ENCODE measurements at places on chromosomes 7 and 10.
A peak's percentile ranks its signal among the peaks of the same experiment; 100 is the strongest.

GRCh38 chr10:86109421-86109820 is 257.2 kb downstream of the GRID1 start:
- H3K36me3 ChIP-seq = no peaks in the 10 kb centered on the region
- H3K27me3 ChIP-seq = no peaks in the 10 kb centered on the region
- DNase-seq = peak; percentile 26
- no peak overlapping the region for H3K27ac ChIP-seq
- no peaks in the 10 kb centered on the region for H3K4me1 ChIP-seq
- H3K4me3 ChIP-seq = no peak overlapping the region

DNA sequence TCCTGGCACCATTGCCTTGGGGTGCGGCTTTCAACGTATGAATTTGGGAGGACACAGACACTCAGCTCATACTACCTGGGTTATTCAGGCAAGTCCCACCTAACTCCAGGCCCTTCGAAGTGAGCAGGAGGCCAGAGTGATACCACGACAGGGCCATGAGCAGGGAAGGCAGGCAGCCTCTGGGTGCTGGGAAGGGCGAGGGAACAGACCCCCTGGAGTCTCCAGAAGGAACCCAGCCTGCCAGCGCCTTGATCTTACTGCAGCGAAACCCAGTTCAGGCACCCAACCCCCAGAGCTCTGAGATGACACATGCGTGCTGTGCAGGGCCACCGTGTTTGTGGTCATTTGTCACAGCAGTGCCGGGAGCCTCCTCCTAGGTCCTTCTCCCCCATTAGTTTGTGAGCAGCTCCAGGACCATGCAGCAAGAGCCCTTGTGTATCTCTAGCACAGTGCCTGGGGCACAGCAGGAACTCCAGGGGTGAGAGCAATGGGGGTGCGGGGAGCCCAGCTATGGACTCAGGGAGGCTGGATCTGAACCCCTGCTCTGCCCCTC is 7.7 kb upstream of the INSIG1 start:
- H3K36me3 ChIP-seq = no peaks in the 10 kb centered on the region
- no peak overlapping the region for H3K27ac ChIP-seq
- no peaks in the 10 kb centered on the region for H3K4me1 ChIP-seq
- no peaks in the 10 kb centered on the region for H3K27me3 ChIP-seq
- no peak overlapping the region for H3K4me3 ChIP-seq
- no peak for DNase-seq

GRCh38 chr7:93601363-93601762 is 26.8 kb upstream of the CALCR start:
- H3K4me3 ChIP-seq = no peak overlapping the region
- H3K36me3 ChIP-seq = no peaks in the 10 kb centered on the region
- no peak for DNase-seq

GRCh38 chr7:16028636-16029035 is 342.2 kb upstream of the MEOX2 start:
- H3K27me3 ChIP-seq = no peaks in the 10 kb centered on the region
- no peak overlapping the region for H3K27ac ChIP-seq
- DNase-seq = no peak
- no peaks in the 10 kb centered on the region for H3K36me3 ChIP-seq

- H3K27ac ChIP-seq = no peak overlapping the region
- no peak for DNase-seq
- no peak overlapping the region for H3K4me3 ChIP-seq
- H3K27me3 ChIP-seq = no peaks in the 10 kb centered on the region
- H3K4me1 ChIP-seq = no peaks in the 10 kb centered on the region
Observed at GRCh38 chr10:132803416-132804210, 17.7 kb upstream of the NKX6-2 start.

GRCh38 chr10:73910764-73911552 is at the start of gene PLAU:
Gene PLAU, plus strand, starts transcription at chr10:73911132. Its CDS starts 424 bp downstream, at chr10:73911556.
- peak within 1 kb of the TSS; percentile 85 for H3K4me3 ChIP-seq
- peak; percentile 91 for DNase-seq
- peaks cover 43% of the 10 kb centered on the region for H3K27me3 ChIP-seq

DNA sequence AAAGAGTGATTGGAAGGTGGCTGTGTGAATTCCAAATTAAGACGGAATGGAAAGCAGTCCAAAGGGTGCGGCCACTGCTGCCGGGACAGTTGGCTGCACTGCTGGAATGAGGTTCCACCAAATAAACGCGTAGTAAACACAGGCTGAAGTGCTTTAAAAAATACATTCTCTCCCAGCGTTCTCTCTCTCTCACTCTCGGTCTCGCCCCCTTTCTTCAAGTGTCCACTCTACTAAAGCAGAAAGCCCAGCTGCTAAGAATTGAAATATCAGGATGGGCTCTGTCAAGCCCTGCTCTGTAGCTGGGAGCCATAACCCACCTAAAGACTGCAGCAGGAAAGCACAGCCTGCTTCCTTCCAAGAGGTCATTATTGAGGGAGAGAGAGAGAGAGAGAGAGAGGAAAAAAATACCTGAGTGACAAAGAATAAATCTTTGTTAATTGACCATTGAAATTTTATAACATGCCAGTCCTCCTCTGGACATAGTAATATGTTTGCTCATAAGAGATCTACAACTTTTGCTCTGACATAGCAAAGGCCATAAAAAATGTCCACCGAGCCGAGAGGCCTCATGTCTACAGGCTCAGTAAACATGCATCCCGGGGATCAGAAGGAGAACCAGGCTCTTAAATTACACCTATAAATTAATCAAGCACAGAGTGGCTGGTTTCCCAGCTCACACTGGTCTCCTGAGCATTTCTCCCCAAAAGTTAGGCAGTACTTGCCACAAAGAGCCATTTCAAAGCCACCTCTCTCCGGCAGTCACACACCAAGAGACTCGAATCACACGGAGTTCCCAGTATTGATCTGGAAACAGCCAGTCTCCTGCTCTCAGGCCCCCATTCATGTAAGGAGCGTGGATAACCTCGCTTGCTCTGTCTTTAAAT is 72.8 kb downstream of the FGFR2 start:
- no peak for DNase-seq
- peak overlapping the region; percentile 4 for H3K27ac ChIP-seq
- H3K4me3 ChIP-seq = no peak overlapping the region
- peaks cover 18% of the 10 kb centered on the region for H3K4me1 ChIP-seq
- peaks cover 21% of the 10 kb centered on the region for H3K36me3 ChIP-seq

GRCh38 chr10:66180581-66181318 is 745.1 kb upstream of the LRRTM3 start:
- H3K4me3 ChIP-seq = no peak overlapping the region
- no peaks in the 10 kb centered on the region for H3K4me1 ChIP-seq
- no peaks in the 10 kb centered on the region for H3K36me3 ChIP-seq
- H3K27me3 ChIP-seq = no peaks in the 10 kb centered on the region

GRCh38 chr7:25664593-25664992 is 436.3 kb upstream of the NPVF start:
- no peak overlapping the region for H3K27ac ChIP-seq
- no peaks in the 10 kb centered on the region for H3K27me3 ChIP-seq
- no peaks in the 10 kb centered on the region for H3K36me3 ChIP-seq
- DNase-seq = no peak
- H3K4me1 ChIP-seq = no peaks in the 10 kb centered on the region

GRCh38 chr10:64486149-64486548 is 964.9 kb downstream of the REEP3 start:
- no peak for DNase-seq
- peaks cover 5% of the 10 kb centered on the region for H3K4me1 ChIP-seq
- no peak overlapping the region for H3K4me3 ChIP-seq
- H3K27me3 ChIP-seq = no peaks in the 10 kb centered on the region

DNA sequence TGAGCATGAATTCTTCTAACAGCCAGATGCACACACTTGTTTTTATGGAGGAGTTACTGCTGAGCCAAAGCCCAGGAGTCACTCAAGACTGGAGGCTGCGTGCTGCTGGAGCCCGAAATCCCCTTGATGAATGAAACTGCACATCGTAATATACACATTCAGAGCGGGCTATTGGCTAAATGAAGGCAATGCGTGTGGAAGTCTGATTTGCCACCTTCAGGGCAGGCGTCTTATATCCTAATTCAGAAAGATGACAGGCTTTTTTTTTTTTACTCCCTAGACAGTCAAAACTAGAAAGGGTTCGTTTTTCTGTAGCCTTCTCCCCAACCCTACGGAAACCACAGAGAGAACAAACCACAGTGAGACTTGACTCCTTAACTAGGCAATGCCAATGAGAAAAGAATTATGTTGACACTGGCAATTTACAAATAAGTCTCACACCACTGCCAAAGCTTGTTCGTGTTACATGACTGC is 227.2 kb upstream of the KLF14 start:
- no peaks in the 10 kb centered on the region for H3K4me1 ChIP-seq
- no peak for DNase-seq
- no peaks in the 10 kb centered on the region for H3K36me3 ChIP-seq
- no peaks in the 10 kb centered on the region for H3K27me3 ChIP-seq
- H3K4me3 ChIP-seq = no peak overlapping the region
- no peak overlapping the region for H3K27ac ChIP-seq

- H3K4me3 ChIP-seq = no peak overlapping the region
- no peak for DNase-seq
- H3K27me3 ChIP-seq = no peaks in the 10 kb centered on the region
- H3K27ac ChIP-seq = no peak overlapping the region
- H3K4me1 ChIP-seq = no peaks in the 10 kb centered on the region
Observed at GRCh38 chr10:123381224-123381623, 227.0 kb downstream of the BUB3 start.

GRCh38 chr10:102347236-102347828 is 48.2 kb upstream of the NFKB2 start:
- peak; percentile 87 for DNase-seq
- H3K27me3 ChIP-seq = no peaks in the 10 kb centered on the region
- no peak overlapping the region for H3K27ac ChIP-seq
- no peak overlapping the region for H3K4me3 ChIP-seq
- H3K4me1 ChIP-seq = no peaks in the 10 kb centered on the region
- peaks cover 15% of the 10 kb centered on the region for H3K36me3 ChIP-seq

GRCh38 chr7:90681336-90682022 is 85.4 kb downstream of the CDK14 start:
- H3K4me3 ChIP-seq = no peak overlapping the region
- no peaks in the 10 kb centered on the region for H3K36me3 ChIP-seq
- H3K27me3 ChIP-seq = peaks cover 57% of the 10 kb centered on the region

- no peaks in the 10 kb centered on the region for H3K27me3 ChIP-seq
- no peak overlapping the region for H3K4me3 ChIP-seq
- H3K27ac ChIP-seq = no peak overlapping the region
Observed at GRCh38 chr7:42627101-42627500, 284.8 kb downstream of the C7orf25 start.

DNA sequence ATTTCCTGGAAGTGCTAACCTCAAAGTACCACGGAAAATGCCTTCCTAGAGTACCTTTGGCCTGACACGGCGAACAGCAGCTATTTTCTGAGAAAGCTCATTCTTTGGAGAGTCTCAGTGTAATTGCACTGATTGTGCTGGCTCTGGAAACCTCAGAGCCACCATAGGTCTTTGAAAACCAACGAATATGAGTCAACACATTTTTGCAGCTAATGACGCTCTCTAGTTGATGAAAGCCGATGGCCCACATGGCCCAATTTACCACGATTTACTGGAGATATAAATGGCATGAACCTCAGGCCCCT is 187.1 kb downstream of the ADARB2 start:
- no peaks in the 10 kb centered on the region for H3K4me1 ChIP-seq
- DNase-seq = no peak
- H3K4me3 ChIP-seq = no peak overlapping the region
- H3K27me3 ChIP-seq = no peaks in the 10 kb centered on the region
- no peaks in the 10 kb centered on the region for H3K36me3 ChIP-seq

DNA sequence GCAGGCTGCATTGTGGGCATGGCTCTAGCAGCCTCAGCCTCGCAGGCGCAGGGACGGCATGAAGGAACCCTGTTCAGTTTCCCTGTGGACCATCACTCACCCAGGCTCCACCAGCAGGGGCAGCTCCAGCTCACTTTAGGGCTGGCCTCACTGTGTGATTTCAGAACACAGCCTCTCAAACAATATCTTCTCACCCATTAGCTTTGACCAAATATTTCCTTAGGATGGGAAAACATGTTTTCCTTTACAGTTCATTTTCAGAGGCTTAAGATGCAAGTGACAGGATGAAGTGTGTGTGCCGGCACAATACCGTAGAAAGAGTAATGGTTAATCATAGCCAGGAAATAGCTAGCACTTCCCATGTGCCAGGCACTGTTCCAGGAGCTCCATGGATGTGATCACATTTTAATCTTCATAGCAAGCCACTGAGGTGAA is 58.2 kb downstream of the LANCL2 start:
- peak; percentile 62 for DNase-seq
- H3K4me1 ChIP-seq = no peaks in the 10 kb centered on the region
- H3K27ac ChIP-seq = no peak overlapping the region
- H3K36me3 ChIP-seq = peaks cover 14% of the 10 kb centered on the region
- no peaks in the 10 kb centered on the region for H3K27me3 ChIP-seq
- no peak overlapping the region for H3K4me3 ChIP-seq

- no peaks in the 10 kb centered on the region for H3K4me1 ChIP-seq
- H3K27me3 ChIP-seq = no peaks in the 10 kb centered on the region
- DNase-seq = no peak
- H3K36me3 ChIP-seq = no peaks in the 10 kb centered on the region
- no peak overlapping the region for H3K4me3 ChIP-seq
Observed at GRCh38 chr10:129090618-129091366, 376.2 kb upstream of the MGMT start.

- H3K4me1 ChIP-seq = no peaks in the 10 kb centered on the region
- no peaks in the 10 kb centered on the region for H3K27me3 ChIP-seq
- no peak overlapping the region for H3K27ac ChIP-seq
- no peak overlapping the region for H3K4me3 ChIP-seq
- DNase-seq = no peak
Observed at GRCh38 chr7:123995617-123996326, 37.1 kb downstream of the TMEM229A start.

GRCh38 chr7:3218411-3219225 is 82.4 kb upstream of the SDK1 start:
- H3K4me3 ChIP-seq = no peak overlapping the region
- H3K36me3 ChIP-seq = no peaks in the 10 kb centered on the region
- H3K27me3 ChIP-seq = no peaks in the 10 kb centered on the region
- H3K4me1 ChIP-seq = no peaks in the 10 kb centered on the region
- H3K27ac ChIP-seq = no peak overlapping the region
- DNase-seq = no peak

- H3K4me1 ChIP-seq = peaks cover 3% of the 10 kb centered on the region
- DNase-seq = no peak
- no peak overlapping the region for H3K27ac ChIP-seq
- peaks cover under 1% of the 10 kb centered on the region for H3K36me3 ChIP-seq
- no peaks in the 10 kb centered on the region for H3K27me3 ChIP-seq
Observed at GRCh38 chr7:1092806-1093501, 5.0 kb downstream of the GPER1 start.

- H3K4me1 ChIP-seq = no peaks in the 10 kb centered on the region
- H3K27ac ChIP-seq = no peak overlapping the region
- peak; percentile 45 for DNase-seq
- H3K4me3 ChIP-seq = no peak overlapping the region
- H3K36me3 ChIP-seq = no peaks in the 10 kb centered on the region
- no peaks in the 10 kb centered on the region for H3K27me3 ChIP-seq
Observed at GRCh38 chr7:35991511-35992232, 161.4 kb upstream of the EEPD1 start.
